ENCODE measurements at places on chromosomes 4 and X.

DNA sequence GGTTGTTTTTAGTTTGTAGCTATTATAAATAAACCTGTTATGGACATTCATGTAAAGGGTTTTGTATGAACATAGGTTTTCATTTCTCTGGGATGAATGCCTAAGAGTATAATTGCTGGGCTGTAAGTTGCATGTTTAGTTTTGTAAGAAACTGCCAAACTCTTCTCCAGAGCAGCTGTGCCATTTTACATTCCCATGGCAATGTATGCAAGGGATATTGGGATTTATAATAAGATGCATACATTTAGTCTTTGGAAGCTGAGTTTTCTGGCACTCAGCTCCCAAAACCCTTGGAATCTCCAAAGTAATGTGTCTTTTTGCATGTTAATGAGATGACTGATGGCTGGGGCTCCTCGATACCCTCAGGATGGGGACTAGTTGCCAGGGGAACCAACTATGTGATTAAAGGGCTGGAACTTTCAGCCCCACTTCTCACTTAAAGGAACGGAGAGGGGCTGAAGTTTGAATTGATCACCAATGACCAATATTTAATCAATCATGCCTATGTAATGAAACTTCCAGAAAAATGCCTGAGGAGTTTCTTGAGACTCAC, 44.0 kb downstream of the SERTM2 start:
- no peak for DNase-seq

DNA sequence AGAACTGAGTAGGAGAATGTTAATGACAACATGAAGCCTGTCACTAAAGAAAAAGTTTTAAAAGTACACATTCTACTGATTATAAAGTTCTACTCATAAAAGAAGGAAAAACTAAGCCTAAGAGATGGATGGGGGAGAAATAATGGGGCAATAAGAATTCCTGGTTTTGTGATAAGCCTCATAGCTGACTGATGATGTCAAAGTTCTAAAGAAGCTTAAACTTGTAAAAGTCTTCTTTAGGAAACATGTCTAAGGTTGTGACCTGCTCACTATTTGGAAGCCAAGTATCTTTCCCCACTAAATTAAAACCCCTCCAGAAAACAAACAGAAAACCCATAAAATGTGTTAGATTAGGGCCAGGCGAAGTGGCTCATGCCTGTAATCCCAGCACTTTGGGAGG, 232.9 kb upstream of the GIMD1 start:
- no peak for DNase-seq

DNA sequence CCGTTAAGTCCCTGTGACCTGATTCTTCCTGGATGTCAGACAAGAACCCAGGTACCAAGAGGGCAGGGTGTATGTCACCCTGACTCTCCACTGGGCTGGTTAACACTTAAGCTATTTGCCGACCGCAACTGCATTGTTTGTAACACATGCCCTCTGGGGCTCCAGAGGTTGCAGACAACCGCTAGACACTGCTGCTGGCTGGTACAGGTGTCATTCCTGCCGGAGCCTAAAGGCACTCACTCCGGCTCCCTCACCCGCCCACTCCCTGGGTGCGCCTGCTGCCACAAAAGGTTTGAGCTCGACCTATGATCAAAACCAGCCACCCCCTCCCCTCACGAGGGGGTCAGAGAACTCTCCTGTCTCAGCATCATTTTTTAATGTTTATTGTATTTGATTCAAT, 208.2 kb downstream of the FAT4 start:
- no peak for DNase-seq

GRCh38 chr4:127219232-127219631, 413.5 kb upstream of the INTU start:
- DNase-seq, result no peak

GRCh38 chr4:142582340-142582739, 263.8 kb downstream of the INPP4B start:
- DNase-seq, result no peak

- DNase-seq, result no peak
Observed at GRCh38 chrX:100208076-100208475, 202.0 kb downstream of the PCDH19 start.

- peak; percentile 14 for DNase-seq
Observed at GRCh38 chrX:110665223-110666002, 130.2 kb downstream of the CHRDL1 start.

GRCh38 chrX:17579026-17579425, 158.3 kb upstream of the SCML1 start:
- no peak for DNase-seq

GRCh38 chr4:39103291-39103690, 41.3 kb downstream of the KLHL5 start:
- DNase-seq, result no peak

DNA sequence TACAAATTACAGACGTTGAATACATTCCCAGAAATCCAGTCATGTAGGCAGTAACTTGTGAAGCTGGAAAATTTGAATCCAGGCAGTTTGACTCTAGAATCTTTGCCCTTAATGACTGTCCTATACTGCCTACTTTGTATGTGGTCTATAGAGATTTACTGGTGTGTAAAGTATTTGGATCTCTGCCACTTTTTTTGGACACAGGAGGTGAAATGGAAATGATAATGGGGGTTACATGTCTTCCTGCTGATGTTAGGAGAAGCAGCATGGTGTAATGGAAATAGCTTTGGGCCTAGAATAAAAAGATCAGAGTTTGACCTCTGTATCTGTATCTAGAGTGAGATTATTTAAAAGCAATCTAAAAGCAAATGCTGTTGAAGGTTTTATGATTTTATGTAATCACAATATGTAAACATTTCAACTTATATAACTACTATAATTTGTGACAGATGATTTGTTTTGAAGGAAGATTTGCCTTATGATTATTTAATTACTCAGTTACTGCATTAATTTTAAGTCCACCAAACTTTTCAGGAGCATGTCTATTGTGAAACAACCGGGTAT, 3.3 kb downstream of the COL4A5 start:
- DNase-seq, result no peak

All from activated CD4-positive, alpha-beta T cell treated with anti-CD3 and anti-CD28 coated beads, Interleukin-2, amount 10 ng/mL, durations not matched to agents 7 days and 5 days (primary cell).